SK-N-SH (cell line): ENCODE measurements at places on chromosomes 1 and 21. TPM values are rescaled to one million over a fixed set of nuclear protein-coding genes. Genes with fewer than 3 reads are reported as not detected.

- no peak for DNase-seq
These were observed 131.6 kb upstream of the ETV3 start for GRCh38 chr1:157269656-157270375.

GRCh38 chr1:63728611-63729226, 45.1 kb upstream of the ROR1 start:
- DNase-seq, result no peak

GRCh38 chr1:48215889-48216288, 6.6 kb upstream of the SLC5A9 start:
- no peak for DNase-seq

DNA sequence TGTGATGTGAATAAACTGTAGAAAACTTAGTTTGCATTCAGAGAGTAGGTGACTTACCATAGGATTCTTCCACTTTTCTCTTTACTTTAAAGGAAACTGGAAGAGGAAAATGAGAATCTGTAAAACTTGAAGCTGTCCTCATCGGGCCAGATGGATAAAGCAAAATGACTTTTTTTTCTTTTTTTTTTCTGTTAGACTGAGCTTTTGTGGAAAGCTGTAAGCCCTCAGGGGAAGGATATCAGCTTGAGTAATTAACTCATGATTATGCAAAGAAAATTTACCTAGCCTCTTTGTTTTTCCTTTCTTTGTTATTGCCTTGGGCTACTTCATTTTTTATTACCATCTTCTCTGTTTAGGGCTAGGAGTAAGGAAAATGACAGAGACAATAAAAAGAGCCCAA, 53.4 kb downstream of the DPH5 start:
- DNase-seq, result peak; percentile 1

CELA3B gene
- polyA plus RNA-seq, result not detected in 2 replicates

DNA sequence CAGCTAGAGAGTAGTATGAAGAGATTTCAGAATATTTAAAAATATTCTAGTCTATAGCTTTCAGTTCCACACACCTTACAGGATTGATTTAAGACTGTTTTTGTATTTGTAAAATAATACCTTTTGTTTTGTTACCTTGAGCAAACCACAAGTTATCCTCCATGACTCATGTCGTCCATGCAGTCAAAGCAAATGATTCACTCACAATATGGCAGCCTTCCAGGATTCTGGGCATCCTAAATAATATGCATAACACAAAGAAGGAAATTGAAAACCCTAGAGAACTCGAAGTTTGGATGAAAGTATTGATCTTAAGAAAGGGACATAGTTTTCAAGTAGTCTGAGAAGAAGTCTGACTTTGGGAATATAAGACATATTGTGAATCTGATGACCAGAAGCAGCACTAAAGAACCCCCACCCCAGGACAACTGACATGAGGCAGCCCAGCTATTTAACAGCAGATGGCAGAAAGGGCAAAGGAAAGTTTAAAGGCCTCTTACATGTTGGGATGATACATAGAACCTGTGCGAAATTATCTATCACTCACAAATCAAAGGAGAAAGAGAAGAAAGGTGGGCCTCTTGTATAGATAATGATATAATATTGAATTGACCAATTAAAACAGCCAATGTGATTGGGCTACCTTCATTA, 857.9 kb downstream of the BRINP3 start:
- DNase-seq, result no peak

GRCh38 chr1:25080294-25081209, 150.5 kb upstream of the RUNX3 start:
- no peak for DNase-seq

DNA sequence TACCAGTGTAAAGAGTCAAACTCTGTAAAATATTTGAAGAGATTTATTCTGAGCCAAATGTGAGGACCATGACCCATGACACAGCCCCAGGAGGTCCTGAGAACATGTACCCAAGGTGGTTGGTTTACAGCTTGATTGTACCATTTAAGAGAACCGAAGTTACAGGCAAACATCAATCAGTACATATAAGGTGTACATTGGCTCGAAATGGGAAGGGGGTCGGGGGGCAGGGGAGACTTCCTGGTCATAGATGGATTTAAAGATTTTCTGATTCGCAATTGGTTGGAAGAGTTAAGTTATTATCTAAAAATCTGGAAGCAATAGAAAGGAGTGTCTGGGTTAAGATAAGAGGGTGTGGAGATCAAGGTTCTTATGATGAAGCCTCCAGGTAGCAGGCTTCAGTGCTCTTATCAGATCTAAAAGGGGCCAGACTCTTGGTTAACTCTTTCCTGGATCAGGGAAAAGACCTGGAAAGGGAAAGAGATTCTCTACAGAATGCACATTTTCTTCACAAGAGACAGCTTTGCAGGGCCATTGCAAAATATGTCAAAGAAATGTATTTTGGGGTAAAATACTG, 47.5 kb upstream of the NTPCR start:
- DNase-seq, result no peak

GRCh38 chr1:149844650-149845255, 54.6 kb upstream of the BOLA1 start:
- no peak for DNase-seq

GRCh38 chr1:8640950-8641349, 176.5 kb downstream of the RERE start:
- DNase-seq, result no peak

ATP1A4 gene
- not detected in 2 replicates for polyA plus RNA-seq

DNA sequence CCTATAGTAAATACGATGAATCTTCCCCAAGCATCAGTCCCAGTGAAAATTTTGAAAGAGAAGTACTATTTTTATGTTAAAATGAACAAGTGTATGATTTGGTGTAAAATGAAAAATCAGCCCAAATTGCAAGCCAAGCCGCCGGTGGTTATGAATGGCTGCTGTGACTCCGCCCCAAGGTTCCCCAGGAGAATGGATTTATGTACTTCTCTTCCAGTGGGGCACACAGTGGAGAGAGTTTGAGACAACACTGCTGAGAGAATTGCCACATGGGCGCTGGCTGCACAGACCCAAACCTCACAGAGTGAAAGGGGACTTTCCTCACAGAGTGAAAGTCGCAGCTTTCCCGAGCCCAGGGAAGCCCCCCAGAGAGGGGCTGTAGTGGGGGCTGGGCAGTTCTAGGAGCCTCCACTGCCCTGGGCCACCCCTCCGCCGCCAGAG, 24.0 kb downstream of the CDK18 start:
- no peak for DNase-seq

DNA sequence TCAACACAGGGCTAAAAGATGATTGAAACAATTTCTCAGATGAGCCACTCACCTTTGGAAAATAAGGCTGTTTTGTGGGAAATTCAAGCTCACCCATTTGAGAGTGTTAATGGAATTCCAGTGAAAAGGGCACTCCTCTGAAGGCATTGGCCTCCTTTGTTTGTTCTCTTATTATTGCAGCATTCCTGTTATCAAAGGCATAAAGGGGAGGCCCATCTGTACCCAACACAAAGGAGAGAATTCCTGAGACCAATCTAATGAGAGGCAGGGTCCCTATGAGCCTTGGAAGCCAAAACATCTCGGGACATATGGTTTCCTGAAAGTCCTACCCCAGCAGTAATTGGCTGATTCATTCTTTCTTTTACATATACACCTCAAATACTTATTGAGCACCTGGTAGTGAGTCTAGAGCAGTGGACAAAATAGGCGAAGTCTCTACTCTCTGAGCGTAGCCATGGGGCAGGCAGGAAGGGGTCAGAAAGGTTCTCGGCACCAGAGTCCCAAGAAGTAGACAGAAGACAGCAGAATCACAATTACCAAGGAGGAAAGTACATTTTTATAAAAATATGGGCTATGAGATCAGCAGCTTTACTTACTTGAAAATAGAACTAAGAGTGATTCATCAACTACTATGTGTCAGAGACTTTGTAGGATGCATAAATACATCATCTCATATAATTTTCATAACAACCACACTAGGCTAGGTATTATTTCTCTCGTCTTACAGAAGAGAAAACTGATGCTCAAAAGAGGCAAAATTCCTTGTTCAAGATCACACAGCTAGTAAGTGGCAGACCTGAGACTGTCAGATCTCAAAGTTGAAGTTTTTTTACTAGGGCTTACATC, 218.7 kb downstream of the DAB1 start:
- no peak for DNase-seq

DNA sequence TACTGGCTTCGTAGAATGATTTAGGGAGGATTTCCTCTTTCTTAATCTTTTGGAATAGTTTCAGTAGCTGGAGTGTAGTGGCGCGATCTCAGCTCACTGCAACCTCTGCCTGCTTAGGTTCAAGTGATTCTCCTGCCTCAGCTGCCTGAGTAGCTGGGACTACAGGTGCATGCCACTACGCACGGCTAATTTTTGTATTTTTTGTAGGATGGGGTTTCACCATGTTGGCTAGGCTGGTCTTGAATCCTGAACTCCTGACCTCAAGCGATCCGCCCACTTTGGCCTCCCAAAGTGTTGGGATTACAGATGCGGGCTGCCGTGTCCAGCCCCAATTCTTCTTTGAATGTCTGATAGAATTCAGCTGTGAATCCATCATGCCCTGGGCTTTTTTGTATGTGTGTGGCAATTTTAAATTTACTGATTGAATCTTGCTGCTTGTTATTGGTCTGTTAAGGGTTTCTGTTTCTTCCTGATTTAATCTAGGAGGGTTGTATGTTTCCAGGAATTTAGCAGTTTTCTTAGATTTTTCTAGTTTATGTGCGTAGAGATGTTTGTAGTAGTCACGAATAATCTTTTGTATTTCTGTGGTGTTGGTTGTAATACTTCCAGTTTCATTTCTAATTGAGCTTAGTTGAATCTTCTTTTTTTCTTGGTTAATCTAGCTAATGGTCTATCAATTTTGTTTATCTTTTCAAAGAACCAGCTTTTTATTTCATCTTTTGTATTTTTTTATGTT, 15.3 kb downstream of the MAN1C1 start:
- DNase-seq, result no peak

MUL1 gene
- polyA plus RNA-seq, result 22.8 and 26.4 TPM in 2 replicates

GJC2 gene
- 0.92 and 0.97 TPM in 2 replicates for polyA plus RNA-seq

- DNase-seq, result no peak
These were observed 503.2 kb downstream of the DPYD start for GRCh38 chr1:97417661-97418060.

DNA sequence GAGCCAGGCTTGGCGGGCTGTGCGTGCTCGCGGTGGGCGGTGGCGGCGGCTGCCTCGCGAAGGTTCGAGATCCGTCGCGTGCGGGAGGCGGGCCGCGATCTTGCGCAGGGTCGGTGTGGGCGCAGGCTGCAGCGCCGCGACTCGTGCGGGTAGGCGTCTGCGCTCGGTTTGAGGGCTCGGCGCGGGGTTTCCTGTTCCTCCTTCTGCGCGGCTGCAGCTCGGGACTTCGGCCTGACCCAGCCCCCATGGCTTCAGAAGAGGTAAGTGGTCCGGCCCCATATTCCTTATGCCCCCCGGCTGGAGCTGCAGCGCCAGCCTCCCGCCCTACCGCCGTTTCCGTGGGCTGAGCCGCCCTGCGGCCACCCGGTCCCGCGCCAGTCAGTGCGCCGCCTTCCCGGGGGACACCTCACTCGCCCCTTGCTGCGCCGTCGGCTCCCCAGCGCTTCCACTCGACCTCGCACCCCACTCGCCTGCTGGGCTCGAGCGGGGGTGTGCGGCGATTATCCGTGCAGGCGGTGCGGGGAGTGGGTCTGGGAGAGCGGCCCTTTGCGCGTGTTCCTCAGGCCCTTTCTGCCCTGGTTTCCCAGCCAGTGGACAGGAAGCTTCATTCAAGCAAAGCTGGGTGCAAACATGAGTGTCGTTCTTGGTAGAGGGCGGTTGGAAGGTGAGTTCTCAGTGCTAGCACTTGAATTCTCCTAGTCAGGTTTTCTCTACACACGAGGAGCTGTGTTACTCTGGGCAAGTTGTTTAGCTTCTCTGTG, at the start of gene CACYBP:
CACYBP (plus strand) TSS at position 12 of the 761 bp plus-strand sequence; CDS start at position 246, 234 bp downstream.
- DNase-seq, result no peak

SMPDL3B gene
- 0.67 and 0.95 TPM in 2 replicates for polyA plus RNA-seq

DNA sequence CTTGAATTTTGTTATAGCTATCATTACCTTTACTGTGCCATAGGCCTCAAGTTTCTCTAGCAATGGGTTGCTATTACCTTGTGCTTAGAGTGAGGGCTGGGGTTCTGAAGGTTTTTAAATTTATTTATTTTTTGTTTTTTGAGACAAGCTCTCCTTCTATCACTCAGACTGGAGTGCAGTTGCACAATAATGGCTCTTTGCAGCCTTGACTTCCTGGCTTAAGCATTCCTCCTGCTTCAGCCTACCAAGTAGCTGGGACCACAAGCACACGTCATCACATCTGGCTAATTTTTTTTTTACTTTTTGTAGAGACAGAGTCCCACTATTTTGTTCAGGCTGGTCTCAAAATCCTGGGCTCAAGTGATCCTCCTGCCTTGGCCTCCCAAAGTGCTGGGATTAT, 41.5 kb downstream of the SNX27 start:
- DNase-seq, result no peak

CFAP126 gene
- not detected in 2 replicates for polyA plus RNA-seq

GRCh38 chr1:237851210-237851845, 39.4 kb downstream of the ZP4 start:
- DNase-seq, result peak; percentile 50

- no peak for DNase-seq
These were observed 240.0 kb downstream of the DYRK1A start for GRCh38 chr21:37606549-37606948.

- no peak for DNase-seq
These were observed 1.2 kb downstream of the FCAMR start for GRCh38 chr1:206969090-206969489.

PODN gene
- 2.0 and 2.9 TPM in 2 replicates for polyA plus RNA-seq

GRCh38 chr21:43321111-43321510, 105.8 kb downstream of the SIK1 start:
- DNase-seq, result no peak

GRCh38 chr1:173329726-173330125, 122.6 kb upstream of the TNFSF4 start:
- DNase-seq, result no peak

DNA sequence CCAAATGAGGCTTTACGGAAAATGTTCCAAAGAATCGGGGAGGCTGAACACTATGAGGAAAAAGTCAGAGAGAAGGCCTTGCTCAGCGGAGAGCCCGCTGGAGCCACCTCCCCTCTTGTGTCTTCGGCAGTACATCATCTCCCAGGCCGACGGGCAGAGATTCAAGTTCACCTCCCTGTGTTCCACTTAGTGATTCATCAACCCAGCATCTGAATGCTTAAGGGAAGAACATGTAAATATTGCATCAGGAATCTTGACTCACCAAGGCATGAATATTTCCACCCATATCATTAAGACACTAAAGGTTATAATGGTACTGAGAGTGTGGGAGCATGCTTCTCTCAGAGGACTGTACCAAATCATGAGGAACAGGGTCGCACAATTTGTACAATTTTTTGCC, 172.5 kb downstream of the ST6GALNAC5 start:
- DNase-seq, result no peak

DNA sequence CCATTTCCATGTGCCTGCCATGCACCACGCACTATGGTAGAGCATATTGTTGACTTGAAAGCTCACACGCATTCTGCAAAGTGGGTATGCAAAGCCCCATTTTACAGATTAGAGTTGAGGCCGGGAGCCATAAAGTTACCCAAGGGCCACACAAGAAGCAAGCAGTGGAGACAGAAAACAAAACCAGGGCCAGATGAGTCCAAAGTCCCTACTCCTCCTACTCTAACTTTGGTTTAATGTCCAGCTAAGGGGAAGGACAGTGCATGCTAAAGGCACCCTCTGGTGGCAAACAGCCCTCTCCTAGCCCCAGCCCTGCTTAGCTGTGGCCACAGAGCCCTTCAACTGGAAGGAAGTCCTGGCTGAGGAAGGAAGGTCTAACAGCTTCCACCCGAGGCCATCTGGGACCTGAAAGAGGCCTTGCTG, 74.9 kb downstream of the SLC66A1 start:
- DNase-seq, result no peak

PHLDA3 gene
- polyA plus RNA-seq, result 105 and 108 TPM in 2 replicates
